ENCODE measurements at places on chromosomes 6 and 20. TPM values are rescaled to one million over a fixed set of nuclear protein-coding genes. Genes with fewer than 3 reads are reported as not detected.

- no peak for DNase-seq
Measured at GRCh38 chr20:2692886-2693285, 306 bp downstream of the EBF4 start.

DNA sequence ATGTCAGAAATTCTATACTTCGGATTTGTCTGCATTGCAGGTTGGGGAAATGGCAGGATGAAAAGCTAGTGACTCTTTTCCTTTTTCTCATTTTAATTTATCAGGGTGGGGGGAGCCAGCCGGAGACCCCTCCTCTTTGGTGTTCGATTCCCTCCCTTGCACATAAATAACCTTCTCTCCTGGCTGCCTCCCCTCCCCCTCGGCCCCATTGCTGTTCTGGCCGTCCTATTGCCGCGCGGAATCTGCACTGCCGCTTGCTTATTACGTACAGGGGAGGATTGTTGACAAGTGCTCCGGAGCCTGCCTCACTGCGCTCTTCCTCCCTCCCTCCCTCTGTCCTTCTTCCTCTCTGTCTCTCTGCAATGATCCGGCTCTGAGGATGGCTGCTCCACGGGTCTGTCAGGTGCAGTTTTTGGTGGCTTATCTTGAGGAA, 154.7 kb downstream of the JARID2 start:
- DNase-seq: peak; percentile 83

DNA sequence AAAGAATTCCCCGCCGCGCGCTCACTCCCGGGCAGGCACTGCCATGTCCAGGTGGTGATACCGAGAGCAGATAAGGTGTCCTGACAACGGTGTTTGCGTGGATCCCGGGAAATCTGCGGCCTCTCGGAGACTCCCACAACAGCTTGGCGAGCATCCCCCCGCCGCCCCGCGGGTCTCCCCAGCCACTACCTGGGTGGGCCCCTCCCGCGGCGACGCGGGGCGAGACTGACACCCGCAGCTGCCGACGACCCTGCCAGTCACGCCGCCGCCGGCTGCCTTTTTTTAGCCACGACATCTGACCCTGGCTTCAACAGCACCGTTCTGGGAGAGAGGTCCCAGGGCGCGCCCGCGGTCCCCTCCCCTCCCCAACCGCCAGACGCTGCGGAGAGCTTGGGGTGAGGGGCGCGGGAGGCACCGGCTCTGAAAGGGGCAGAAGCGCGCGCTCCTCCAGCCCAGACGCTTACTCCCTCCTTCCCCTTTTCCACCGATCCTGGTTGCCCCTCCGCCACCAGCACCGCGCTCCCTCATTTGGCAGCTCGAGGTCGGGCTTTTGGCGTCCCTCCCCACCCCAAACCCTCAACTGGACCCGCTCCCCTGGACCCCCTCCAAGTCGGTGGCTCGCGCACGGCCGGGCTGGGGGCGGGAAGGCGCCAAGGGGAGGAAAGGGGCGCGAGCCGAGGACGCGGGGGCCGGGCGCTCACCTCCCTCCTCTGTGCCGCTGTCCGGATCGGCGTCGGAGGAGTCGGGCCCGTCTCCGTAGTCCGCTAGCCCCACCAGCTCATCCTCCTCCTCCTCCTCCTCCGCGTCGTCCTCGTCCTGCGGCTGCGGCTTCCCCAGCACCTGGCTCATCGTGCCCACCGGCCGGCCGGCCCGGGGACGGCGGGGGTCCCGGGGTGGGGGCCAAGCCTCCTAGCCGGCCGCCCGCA, 665 bp downstream of the RRAGD start:
- DNase-seq: peak; percentile 70

DNA sequence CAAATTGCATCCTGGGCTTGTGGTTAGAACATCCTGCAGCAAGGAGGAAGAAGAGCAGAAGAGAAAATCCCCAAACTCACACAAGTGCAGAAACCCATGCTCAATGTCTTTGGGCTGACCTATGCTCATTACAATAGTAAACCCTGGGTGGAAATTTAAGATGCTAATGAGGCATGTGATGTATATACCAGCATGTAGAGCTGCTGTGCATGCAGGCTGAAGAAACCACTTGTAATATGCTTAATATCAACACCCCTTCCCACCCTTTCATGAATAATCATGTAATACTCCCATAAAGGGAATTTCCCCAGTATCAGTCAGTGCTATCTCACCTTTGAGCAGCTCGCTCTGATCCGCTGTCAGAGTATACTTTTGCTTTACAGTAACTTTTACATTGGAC, 90.0 kb upstream of the GRIK2 start:
- no peak for DNase-seq

DNA sequence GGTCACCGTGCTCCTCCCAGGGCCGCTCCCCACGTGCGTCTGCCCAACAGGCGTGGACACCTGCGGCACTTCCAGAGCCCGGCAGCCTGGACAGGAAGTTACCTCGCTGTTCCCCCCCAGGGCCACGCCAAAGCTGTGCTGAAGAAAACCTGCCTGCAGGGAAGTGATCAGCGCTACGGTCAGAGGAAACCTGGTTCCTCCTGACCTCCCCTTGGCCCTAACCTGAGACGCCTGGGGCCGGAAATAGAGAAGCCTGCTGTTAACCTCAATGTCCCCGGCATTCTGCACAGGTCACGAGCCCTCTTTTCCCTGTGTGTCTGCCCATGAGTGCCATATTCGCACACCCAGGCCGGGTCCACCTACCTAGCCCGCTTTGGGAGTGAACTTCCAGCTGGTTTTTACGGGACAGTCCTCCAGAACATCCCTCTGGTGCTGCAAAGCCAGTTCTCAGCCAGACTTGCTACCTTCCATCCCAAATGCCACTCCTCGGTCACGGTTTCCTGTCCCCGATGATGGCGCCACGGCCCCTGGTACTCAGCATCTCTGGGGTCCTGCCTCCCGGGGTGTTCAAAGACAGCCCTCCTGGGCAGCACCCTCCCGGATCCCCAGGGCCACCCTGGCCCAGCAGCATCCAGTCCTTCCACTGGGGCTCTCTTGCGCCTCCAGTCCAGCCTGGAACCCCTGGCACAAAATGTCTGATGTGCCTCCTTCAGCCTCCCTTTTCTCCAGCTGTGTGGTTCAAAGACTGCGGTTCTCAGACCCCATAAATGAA, 12.0 kb upstream of the IRF4 start:
- no peak for DNase-seq

DNA sequence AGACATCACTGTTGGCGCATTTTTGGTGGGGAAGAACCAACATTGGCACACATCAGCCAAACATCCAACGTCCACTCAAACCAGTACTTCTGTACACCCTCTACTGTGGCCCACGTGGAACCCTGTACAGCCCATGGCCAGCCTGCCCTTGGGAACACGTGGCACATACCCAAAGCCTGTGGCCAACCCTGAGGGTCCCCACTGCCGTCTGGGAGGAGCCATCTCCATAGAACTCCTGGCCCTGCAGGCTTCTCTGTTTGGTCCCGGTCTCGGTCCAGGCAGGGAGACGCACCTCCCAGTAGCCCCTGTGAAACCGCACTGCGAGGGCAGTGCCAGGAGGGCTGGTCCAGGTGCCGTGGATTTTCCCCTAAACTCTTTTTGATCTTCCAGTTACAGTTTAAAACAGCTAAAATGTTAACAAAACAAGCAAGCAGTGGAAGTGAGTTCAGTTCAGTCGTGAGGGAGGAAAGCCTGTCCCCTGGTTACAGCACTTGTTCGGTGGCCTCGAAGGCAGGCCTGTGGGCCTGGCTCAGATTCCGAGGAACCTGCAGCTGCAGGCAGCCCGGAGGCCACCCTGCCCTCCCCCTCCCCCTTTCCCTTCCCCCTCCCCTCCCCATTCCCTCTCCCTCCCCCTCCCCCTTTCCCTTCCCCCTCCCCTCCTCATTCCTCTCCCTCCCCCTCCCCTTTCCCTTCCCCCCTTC, 233.7 kb downstream of the DLL1 start:
- no peak for DNase-seq

DNA sequence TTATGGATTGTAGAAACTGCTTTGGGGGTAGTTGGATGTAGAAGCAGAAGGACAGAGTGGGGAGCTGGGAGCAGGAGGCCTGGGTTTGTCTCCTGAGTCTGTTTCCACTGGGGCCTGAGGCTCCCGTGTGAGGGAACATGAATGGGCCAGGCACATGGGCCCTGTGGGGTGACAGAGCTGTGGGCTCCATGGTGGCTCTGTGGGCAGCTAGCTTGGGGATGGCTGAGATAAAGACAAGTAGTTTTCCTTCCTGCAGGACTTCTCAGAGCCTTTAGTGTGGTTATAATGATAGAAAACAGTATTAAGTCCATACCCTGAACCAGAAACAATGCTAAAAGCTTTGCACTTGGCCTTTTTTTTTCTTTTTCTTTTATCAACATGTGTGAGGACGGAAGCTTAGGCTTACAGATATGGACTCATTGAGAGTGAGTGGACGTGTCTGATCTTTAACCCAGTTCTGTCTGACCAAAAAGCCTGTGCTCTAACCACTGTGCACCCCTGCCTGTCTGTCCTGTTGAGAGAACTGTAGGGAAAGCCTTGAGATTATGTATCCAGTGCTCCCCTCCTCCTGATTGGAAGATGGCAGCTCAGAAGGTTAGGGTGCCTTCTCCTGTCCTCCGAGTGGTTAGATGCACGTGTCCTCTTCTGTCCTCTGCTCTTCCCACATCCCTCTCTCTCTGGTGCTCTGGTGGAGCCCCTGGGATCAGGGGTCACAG, 98.3 kb downstream of the CDH26 start:
- no peak for DNase-seq

DNA sequence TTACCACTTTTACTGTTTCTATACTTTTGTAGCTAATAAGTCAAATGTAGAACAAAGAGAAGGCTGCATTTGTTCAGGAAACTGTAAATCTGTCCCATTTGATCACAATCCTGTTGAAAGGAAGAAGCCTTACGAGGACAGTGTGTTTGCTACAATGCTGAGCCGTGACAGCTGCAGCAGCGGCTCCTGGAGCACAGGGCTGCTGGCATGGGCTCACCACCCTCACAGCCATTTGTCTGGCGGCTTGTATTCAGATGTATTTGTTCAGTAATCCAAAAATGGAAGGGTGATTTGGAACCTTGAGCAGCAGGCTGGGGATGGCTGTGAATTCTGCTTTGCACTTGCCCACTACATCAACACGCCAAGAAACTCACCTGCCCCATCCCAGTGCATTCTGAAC, 5.7 kb downstream of the TUBB2A start:
- DNase-seq: peak; percentile 72

DNA sequence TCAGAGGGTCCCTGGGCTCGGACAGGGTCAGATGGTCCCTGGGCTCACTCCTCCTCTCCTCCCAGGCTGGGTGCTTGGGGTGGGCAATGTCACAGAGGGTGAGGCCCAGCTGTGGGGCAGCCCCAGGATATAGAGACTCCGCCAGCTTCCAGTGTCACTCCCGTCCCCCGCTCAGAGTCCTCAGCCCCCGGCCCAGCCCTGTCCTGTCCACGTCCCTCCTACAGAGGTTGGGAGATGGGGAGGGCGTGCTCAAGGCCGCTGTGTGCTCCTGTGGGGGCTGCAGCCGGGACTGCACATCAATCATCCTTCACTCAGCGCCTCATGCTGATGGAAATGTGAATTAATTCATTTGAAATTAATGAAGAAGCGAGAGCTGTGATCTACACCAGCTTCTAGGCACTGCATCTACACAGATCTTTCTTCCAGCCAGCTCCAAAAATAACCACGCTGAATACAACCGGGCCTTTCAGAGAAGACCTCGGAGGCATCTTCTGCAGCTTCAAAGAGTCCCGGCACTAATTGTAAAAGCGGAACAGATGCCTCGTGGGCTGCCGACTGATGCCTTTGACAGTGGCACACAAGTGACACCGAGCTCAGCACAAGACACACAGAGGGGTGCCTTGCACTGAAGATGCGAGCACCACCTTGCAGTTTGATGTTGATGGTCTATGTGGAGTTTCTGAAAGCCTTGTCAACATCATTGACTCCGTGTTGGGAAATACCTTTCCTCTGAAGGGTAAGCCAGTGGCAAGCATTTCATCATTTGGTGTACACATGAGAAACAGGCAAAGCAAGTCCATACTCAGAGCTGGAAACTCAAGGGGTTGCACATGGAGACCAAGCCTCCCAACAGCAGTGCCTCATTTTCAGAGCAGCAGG, 39.3 kb downstream of the DACT2 start:
- DNase-seq: no peak

DNA sequence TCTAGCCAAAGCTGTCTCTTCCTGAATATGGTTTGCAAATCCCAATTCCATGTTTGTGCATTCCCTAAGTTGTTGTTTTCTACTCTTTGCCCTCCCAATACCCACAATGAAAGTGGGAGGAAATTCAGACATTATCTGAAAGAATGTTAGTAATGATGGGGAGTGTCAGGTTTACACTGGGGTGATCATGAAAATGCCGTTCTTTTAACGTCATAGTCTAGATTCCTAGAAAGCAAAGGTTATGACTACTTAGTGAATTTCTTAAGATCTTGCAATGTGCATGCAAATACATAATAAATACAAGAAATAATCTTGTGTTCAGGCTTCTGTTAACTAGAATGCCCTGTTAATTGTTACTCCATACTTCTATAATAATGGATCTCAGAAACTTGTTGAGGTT, 101.0 kb downstream of the LCA5 start:
- no peak for DNase-seq

DNA sequence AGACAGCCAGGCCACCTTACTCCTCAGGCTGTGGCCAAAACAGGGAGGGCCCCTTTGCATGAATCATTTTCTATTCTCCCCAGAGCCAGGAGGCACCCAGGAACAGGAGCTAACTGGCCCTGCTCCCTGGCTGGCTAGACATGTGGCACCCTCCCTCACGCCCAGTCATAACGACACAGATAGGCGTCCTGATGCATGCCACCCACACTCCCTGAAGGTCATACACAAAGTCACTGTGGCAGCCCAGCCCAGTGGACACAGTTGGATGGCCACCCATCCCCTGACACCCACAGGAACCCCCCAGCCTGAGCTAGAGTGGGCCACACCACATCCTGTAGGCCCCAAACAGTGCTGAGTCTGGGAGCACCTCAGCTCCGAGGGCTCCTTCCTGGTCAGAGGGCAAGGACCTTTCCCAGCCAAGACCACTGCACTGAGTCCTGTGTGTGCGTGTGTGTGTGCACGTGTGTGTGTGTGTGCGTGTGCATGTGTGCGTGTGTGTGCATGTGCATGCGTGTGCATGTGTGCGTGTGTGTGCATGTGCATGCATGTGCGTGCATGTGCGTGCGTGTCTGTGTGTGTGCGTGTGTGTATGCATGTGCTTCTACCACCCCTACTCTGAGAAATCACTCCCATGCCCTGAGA, 21.6 kb downstream of the TFEB start:
- DNase-seq: no peak

DNA sequence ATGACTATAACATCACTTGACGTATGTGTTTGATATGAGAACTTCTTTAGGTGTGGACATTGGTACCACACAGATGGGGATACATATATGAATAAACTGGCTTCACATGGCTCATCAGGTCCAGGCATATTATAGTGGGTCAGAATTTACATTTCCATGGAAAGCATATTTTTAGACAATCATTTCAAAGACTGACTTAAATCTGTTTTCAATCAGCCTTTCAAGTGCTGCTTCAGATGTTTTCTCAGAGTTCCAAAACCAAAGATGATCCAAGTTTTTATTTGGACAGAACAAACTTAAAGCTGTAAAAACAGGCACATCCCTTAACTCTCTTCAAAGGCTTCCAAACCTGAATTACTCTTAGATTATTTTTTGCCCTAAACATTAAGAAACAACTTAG, 88.1 kb downstream of the PRSS35 start:
- peak; percentile 85 for DNase-seq

Gene HLA-DQB2
- 0.10 TPM for polyA plus RNA-seq

Gene TMEM200A
- polyA plus RNA-seq: 14.8 TPM

Gene MUC22
- polyA plus RNA-seq: not detected

Gene FOXF2
- polyA plus RNA-seq: 4.0 TPM

Gene TMC2
- 0.07 TPM for polyA plus RNA-seq
